ENCODE measurements at places on chromosomes 6 and 20. TPM values are rescaled to one million over a fixed set of nuclear protein-coding genes. Genes with fewer than 3 reads are reported as not detected.

Gene BPIFB4
- not detected for total RNA-seq

Gene NOL4L
- total RNA-seq: 90.2 TPM

DNA sequence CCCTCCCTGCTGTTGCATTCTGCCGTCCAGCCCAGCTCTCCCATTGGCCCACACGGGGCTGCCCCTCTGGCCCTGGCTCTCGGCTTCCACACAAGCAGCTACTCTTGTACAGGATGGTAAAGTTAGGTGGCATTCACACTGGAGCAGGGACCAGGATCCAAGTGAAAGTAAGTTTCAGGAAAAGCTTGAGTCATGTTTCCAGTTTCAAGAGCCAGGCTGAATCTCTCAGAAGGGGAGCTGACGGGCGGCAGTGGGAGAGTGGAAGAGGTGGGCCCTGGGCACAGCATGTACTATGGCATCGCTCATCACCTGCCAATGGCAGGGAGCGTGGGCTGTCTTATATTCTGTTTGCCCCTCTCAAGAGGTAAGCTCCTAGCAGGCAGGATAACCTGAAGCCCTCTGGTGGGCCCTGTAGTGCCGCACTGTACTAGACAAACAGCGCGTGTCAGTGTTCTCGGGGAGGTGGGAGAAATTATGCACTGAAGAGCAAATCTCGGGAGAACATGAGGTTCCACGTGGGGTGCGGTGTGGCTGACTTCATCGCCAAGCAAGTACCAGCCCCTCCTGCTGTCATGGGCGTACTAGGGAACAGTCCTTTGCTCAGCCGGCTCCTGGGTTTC is 241.5 kb downstream of the NRN1 start:
- H3K4me1 ChIP-seq: no peaks in the 10 kb centered on the region
- H3K27me3 ChIP-seq: no peaks in the 10 kb centered on the region
- no peak overlapping the region for H3K27ac ChIP-seq
- H3K36me3 ChIP-seq: no peaks in the 10 kb centered on the region
- DNase-seq: no peak

GRCh38 chr20:57481281-57481711 is 43.6 kb downstream of the CTCFL start:
- peak overlapping the region; percentile 61 for H3K27ac ChIP-seq
- H3K36me3 ChIP-seq: no peaks in the 10 kb centered on the region
- no peak overlapping the region for H3K4me3 ChIP-seq
- H3K4me1 ChIP-seq: peaks cover 6% of the 10 kb centered on the region
- peaks cover 6% of the 10 kb centered on the region for H3K27me3 ChIP-seq

GRCh38 chr20:41004531-41005360 is 23.9 kb upstream of the TOP1 start:
- H3K36me3 ChIP-seq: no peaks in the 10 kb centered on the region
- H3K27me3 ChIP-seq: no peaks in the 10 kb centered on the region
- peaks cover 39% of the 10 kb centered on the region for H3K4me1 ChIP-seq
- H3K27ac ChIP-seq: peak overlapping the region; percentile 78

DNA sequence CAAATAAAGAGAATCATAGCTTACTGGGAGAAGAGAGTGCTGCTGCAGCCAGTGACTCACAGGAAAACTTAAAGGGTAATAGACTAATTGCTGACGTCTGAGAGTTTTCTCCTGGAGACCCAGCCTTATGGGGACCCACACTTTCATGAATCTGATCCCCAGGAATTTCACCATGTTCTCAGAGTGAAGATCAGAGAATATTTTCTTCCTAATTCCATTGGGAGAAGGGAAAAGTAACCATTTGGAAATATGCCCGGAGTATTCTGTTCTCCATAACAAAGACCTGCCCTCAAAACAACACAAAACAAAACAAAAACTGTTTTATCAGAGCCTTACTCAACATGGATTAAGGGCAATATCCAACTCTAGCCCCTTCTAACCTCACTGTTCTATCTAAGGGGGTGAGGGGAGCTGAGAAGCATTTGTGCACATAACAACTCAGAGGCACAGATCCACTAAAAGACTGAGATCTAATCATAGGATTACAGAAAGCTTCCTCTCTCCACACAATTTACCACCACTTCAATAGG is 168.2 kb upstream of the SSTR4 start:
- H3K27ac ChIP-seq: no peak overlapping the region
- no peak for DNase-seq
- H3K4me3 ChIP-seq: no peak overlapping the region
- no peaks in the 10 kb centered on the region for H3K36me3 ChIP-seq
- no peaks in the 10 kb centered on the region for H3K4me1 ChIP-seq
- no peaks in the 10 kb centered on the region for H3K27me3 ChIP-seq

DNA sequence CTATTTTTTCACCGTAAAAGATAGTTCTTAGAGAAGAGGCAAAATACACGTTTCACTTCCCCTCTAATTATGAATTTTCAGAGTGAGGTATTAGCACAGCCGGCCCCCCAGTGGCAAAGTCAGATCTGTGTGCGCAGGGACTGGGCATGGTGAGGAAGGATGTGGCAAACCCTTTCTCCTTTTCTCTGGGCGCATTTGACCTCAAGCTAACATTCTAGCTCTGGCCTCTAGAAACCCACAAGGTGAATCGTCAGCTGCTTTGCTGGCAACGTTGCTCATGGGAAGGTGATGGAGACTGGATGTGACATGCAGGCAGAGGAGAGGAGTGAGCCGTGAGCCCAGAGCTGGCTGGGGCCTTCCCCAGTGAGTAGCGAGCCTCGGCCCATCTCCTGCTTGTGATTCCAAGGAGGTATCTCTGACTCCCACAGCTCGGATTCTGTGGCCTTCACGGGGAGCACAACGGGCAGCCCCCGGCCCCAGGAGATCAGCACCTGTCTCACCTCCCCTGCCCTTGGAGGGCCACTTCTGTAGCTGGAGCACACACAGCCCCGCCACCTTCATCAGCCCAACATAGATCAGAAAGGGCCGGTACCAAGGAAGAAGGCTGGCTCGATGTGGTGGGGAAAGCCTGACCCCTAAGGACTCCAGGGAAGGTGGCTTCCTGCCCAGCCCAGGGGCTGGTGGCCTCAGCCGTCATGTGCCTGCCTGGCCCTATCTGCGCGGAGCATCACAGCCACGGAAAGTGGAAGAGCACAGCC is 152.8 kb downstream of the TAF4 start:
- no peaks in the 10 kb centered on the region for H3K4me1 ChIP-seq
- H3K36me3 ChIP-seq: no peaks in the 10 kb centered on the region
- H3K27ac ChIP-seq: no peak overlapping the region
- no peak for DNase-seq

DNA sequence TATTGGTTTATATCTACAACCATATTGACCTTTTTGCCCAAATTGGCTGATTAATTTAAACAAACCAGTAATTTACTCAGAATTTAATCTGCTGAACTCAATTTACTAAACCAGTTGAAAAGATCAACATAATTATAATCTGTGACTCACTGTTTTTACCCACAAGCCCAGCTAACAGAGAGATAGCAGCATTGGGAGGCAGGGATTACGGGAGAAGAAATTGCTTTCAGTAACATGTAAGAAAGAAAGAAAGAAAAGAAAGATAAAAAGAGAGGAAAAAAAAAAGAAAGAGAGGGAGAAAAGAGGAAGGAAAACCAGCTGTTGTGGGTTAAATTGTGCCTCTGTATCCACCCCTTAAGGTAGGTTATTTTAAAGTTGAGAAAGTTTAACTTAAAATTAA is 13.3 kb upstream of the RHAG start:
- no peaks in the 10 kb centered on the region for H3K4me1 ChIP-seq
- H3K27me3 ChIP-seq: no peaks in the 10 kb centered on the region
- DNase-seq: no peak
- no peak overlapping the region for H3K27ac ChIP-seq

Data from transverse colon (tissue), 4 donors.